ENCODE measurements at places on chromosomes 11 and 22.

DNA sequence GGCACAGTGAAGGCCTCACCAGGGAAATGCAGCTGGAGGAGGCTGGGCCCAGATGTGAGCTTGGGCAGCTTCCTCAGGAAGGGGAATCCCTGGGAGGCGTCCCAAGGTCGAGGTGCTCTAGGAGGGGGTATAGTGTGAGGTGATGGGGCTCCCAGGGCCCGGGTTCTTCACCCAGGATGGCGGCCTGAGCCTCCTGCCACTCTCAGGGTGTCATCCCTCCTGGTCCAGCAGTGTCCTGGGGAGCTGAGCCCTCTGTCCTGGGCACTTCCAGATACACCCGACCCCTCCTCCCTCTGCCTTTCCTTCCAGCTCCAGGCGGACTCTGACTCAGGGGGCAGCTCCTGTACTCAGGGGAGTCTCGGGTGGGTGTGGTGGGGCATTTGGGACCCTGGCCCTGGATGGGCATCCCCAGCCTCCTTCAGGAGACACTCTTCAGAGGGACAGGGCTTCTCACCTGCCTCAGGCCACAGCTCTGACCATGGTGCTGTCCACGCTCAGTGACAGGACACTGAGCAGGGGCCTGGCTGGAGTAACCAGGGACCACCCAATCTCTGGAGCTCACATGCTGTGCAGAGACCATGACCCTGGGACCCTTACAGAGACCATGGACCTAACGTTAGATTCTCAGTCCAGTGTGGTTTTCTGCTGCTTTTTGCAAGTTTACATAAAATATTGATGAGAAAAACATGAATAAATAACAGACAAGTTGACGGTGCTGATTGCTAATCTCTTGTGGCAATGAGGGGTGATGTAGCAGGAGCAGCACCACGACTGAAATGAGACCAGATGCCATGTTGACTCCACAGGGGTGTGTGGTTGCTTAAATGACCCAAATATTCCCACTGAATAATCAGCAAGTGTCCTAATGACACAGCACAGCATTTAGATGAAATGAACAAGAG, 101.9 kb downstream of the GGTLC2 start:
- no peak for DNase-seq

DNA sequence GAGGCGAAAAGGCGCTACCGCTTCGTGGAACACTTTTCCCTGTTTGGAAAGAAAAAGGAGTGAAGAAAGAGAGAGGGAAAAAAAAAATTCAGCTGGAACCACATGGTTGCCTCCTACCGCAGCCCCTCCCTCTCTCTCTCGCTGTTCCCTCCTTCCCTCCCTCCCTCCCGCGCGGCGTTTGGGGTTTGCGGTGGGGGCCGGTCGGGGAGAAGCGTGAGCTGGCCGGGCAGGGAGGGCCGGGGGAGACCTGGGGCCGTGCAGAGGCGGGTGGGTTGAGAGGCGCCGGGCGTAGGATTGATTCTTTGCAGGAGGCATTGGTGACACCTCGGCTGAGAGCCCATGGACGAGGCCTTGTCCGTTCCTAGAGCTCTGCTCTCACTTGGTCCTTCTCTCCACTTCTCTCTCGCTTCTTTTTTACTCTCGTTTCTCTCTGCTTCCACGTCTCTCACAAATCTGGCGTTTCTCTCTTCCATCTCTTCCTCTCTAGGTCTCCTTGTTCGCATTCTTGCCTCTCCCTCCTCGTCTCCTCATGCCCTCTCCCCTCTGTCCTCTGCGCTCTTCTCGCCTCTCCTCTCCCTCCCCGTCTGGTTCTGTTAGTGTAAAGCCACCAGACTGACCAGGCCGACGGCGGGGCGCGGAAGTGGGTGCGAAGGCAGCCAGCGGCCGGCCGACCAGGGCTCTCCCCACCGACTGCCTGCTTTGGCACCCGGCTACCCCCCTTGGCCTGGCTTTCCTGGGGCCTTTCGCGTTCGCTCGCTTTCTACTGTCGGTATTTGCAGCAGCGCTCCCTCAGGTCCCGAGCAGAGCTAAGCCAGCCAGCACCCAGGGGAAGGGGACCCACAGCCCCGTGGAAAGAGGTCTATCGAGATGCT, at the start of gene CLMP:
TSS of gene CLMP (minus strand) at position 61 of the 872 bp plus-strand sequence. CDS start 308 bp downstream, outside the sequence.
- DNase-seq: no peak

- DNase-seq: no peak
These were observed 24.2 kb downstream of the MRTFA start for GRCh38 chr22:40612291-40612751.

DNA sequence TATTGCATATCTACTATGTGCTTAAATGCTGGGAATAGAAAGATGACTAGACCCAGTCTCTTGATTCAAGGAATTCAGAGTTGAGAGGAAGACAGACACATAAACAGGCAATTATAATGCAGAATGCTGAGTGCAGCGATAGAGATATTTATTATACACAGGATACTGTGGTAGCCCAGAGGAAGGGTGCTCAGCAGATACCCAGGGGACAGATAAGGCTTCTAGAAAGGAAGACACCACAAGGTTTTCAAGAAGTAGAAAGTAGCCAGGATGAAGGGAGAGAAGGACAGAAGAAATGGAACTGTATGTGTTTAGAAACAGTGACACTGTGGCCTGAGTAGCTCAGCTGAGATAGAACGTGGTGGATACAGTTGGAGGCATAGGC, 79.4 kb upstream of the NNMT start:
- DNase-seq: no peak

DNA sequence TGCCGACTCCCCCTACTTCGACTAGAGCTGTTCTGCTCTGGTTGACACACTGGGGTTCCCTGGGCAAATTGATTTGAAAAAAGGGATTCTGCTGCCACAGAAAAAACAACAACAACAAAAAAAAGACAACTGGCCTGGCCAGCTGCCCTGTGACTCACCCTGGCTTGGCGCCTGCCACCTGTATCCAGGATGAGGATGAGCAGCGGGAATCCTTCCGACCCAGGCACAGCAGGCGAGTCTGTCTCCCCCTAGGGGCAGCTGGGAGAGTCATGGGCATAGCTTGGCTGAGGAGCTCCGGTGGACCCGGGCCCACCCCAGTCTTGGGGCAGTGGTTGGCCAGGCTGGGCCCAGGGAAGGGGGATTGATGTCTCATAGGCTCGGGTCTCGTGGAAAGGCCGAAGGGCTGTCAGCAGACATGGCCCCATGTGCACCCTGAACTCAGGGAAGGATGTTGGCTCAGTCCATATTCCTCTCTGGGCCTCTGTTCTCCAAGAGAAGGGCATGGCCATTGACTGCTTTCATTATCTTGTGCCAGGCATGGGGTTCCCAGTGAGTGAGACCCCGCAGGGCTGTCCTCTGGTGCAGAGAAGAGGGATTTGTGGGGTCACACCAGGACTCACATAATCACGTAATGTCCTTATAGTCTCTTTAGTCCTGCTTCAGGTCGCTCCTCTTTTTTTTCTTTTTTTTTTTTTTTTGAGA, 10.4 kb upstream of the SUN2 start:
- DNase-seq: peak; percentile 86

DNA sequence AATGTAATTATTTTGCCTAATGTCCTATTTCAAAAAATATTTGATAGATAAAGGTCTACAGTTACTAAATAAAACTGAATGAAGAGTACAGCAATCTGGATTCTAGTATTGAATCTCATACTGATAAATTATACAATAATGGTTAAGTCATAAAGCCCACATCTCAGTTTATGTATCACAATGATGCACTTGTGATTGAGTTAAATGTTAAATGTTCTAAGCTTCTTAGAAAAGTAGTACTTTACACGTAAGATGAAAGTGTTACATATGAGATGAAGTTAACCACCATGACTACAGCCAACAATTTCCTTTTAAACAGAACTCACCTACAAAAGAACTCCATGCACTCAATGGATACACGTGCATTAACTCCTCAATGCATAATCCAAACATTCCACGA, 51.7 kb downstream of the PHF21A start:
- no peak for DNase-seq

DNA sequence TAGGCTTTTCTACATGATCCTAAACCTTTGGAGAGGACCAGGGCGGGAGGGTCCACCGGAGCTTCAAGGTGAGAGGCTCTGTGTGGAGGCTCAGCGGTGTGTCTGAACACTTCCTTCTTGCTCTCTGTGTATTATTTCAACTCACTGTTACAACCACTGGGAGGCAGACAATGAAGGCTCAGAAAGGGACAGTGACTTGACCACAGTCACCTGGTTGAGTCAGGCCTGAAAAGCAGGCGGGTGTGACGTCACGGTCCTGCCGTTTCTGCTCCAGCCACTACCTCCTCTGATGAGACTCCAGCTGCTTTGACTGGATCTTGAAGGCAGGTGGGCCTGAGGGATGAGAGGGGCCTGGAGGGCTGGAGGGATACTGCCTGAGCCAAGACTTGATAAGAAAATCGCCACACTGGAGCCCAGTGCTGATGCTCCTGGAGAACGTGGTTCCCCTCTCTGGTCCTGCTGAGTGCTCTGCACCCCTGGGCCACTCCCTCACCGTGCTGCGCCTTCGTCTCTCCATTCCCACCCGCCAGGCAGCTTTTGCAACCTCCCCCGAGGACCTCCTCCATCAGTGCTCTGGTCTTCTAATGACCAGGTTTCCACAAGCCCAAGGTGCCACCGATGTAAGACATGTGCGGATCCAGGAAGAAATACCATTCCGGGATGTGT, 27.9 kb downstream of the KCNC1 start:
- peak; percentile 66 for DNase-seq

GRCh38 chr11:95360377-95361075, 129.5 kb upstream of the SESN3 start:
- DNase-seq: no peak

DNA sequence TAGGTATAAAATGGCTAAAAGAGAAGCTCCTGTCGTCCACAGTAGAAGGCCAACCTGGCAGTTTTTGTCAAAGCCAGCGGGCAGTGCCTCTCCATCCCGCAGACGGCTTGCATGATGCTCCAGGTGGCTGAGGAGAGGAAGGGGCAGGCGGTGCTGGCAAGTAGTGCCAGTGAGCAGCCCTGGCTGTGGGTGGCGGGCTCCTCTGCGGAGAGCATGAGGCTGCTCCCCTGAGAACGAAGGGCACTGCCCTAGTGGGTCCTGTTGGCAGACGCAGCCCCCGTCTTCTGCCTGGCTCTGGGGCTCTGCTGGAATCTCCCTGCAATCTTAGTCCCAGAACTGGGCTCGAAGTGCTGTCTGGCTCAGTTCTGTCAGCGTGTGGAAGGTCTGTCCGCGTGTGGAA, 50.9 kb downstream of the SBF1 start:
- DNase-seq: no peak

- no peak for DNase-seq
These were observed 20.2 kb upstream of the ST14 start for GRCh38 chr11:130139401-130139800.

DNA sequence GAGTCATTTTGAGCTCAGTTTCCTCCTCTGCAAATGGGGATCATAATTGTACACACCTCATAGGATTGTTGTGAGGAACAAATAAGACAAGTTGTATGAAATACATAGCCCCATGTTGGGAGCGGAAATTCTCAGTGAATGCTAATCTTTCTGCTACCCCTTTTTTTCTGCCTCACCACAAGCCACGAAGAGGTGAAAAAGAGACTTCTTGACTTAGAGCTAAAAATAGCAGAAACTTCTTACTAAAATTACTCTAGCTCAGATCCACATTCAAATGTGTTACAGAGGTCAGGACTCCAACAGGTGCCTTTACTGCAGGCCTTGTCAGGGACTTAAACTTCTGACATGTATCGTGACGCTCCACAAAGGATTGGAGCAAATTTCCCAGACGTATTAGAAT, 128.5 kb downstream of the MIAT start:
- DNase-seq: no peak

DNA sequence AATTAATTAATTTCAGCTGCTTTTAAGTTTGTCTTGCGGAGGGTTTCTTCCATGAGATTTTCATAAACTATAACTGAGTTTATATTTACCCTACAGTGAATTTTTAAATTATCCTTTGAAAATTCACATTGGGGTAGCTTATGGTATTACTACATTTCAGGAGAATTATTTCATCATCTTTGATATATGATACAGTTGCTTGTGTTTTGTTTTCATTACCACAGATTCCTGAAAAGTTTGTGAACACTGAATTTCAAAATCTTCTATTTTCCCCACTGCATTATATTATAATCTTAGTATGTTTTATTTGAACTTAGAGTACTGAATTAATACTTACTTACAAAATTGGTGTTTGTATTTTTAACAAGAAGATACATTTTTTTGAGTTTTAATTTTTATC, 24.4 kb downstream of the METTL15 start:
- DNase-seq: no peak

GRCh38 chr11:64469288-64469687, 110.3 kb downstream of the RPS6KA4 start:
- no peak for DNase-seq

DNA sequence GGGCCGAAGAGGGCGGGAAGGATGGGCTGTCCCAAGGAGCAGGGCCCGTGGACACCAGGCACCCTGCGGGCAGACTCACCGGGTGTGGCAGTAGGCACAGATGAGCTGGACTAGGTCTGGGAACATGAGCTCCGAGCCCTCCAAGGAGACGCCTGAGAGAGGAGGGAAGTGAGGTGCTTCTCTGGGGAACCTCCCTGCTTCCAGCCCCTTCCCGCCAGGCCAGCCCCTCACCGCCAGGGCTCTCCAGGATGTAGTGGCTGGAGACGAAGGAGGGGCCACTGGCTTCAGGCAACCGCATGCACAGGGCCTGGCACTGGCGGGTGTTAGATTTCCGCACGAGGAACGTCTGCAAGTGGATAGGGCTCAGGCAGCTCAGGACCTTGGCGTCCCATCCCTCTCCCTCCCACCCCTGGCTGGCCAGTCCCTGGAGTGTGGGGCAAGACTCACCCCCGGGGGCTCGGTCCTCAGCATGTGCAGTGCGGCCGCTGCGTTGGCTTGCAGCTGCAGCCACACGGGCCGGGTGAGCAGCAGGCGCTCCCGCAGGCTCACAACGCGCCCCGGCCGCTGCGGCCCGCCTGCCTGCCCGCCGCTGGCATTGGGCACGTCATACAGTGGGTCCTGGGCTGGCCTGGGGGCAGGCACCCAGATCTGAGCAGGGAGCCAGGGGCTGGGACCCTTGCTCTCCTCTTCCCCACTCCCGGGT, 552 bp downstream of the RIN1 start:
- DNase-seq: no peak

GRCh38 chr22:43566021-43566420, 154.2 kb downstream of the MPPED1 start:
- DNase-seq: no peak

- DNase-seq: peak; percentile 71
These were observed 161.6 kb upstream of the BDNF start for GRCh38 chr11:27861706-27862430.

GRCh38 chr11:86355256-86355655, 19.4 kb upstream of the CCDC81 start:
- no peak for DNase-seq

GRCh38 chr11:83051760-83052671, 19.7 kb downstream of the RAB30 start:
- DNase-seq: peak; percentile 67

DNA sequence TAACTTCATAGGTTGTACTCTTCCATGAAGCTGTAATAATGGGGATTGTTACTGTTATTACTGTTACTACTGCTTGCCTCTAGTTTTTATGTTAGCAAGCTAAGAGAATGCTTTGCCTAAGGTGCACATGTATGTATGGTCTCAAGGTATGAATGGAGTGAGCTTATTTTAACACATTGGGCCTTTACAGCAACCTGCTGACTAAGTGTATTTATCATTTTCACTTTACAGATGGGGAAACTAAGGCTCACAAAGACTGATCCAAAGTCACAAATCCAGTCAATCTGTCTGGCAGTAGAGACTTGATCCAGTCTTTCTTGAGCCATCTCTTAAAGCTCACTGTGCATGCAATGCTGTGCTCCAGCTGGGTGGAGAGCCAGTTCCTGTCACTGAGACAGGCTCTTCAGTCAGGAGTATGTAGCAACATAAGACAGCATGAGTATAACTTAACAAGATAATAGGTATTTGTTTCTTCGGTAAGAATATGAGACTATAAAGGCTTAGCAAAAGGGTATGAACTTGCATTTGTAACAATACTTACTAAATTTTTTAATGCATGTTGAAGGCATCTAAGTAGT, 66.5 kb downstream of the PPP2R1B start:
- no peak for DNase-seq

Data from trophoblast cell (in vitro differentiated cells and primary cell).